Stimulated activated CD8-positive, alpha-beta memory T cell treated with anti-CD3 and anti-CD28 coated beads, Interleukin-7, amount 100 ng/mL, for 1 hour (primary cell): ENCODE measurements at places on chromosomes 5 and 9.

DNA sequence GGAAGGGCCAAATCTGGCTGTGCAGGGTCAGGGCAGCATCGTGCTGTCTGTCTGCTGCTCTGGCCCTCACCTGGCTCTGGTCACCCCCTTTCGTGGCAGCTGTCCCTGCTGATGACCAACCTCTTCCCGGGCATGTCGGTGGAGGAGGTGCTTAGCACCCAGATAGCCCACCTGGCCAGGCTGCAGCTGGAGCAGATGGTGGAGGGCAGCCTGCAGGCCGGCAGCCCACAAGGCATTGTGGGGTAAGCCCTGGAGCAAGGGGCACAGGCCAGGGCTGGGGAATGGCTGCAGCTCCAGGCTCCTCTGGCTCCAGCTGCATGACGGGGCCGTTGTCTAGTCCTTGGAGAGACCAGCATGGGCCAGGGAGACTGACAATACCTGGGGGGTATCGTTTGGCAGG, 8.2 kb downstream of the TOR2A start:
- no peak for DNase-seq

DNA sequence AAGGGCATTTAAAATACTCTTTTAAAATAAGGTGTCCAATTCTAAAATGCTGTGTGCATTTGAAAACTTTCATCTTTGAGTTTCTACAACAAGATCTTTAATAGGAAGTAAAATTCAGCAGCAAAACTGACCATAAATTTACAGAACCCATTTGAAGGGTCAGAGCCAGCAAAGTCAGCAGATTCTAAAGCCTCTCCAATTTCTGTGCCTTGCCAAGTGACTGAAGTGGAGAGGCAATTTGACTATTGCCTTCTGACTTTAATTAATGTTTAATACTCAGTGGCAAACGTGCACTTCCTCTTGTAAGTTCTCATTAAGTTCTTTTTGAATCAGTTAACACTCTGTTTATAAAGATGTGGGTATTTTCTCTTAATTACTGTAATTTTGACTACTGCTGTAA, 155.2 kb downstream of the BAAT start:
- no peak for DNase-seq

DNA sequence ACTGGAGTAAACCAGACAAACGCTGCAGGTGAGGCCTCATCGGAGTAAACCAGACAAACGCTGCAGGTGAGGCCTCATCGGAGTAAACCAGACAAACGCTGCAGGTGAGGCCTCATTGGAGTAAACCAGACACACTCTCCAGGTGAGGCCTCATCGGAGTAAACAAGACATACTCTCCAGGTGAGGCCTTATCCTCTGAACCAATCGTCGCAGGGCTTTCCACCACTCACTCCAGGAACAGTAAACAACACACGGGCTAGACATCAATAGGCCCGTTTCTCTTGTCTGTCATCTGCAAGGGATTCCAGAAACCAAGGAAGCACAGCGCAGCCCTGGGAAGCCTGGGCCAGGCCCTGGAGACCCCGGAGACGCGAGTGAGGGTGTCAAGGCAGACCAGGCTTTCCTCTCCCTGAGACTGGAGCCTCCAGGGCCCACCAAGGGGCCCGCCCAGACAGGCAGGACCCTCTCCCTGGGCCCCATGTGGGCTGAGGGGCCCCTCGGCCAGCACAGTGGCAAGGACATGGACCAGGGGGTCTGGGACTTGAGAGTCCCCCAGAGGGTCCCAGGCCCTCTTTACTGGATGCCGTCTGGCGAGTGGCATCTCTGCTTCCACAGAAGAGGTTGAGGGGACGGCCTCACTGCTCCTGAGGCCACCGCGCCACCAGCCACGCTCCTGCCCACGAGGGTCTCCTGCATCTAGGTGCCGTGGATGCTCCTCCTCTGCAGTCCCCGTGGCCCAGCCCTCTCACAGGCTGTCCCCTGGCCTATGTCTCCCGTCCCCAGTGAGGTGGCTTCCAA, 26.4 kb upstream of the NSMF start:
- DNase-seq = no peak

DNA sequence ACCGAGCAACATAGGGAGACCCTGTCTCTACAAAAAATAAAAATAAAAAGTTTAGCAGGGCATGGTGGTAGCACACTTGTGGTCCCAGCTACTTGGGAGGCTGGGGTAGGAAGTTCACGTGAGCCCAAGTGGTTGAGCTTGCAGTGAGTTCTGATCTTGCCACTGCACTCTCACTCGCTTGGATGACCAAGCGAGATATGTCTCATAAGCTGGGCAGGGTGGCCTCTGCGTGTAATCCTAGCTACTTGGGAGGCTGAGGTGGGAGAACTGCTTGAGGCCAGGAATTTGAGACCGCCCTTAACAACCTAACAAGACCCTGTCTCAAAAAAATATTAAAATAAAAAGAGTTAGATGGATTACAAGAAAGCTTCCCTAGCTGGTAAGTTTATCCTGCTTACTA, 32.5 kb downstream of the RASA1 start:
- DNase-seq = no peak

DNA sequence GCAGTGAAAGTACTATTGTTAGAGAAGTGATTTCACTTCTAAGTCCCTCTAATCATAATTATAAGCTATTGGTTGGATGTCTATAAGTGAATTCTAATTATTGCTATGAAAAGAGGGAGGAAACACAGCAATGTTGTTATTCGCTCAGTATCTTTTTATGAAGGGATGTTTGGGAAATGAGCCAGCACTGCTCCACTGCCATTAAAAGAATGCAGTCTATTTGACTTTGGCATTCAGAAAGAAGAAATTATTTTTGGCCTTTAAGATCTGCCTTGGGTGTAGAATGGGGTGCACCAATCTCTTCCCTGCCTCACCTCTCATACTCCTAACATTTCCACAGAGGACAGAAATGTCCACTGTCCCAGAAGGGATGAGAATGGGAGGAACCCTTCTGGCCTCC, 332.0 kb downstream of the SPATA31D1 start:
- no peak for DNase-seq

DNA sequence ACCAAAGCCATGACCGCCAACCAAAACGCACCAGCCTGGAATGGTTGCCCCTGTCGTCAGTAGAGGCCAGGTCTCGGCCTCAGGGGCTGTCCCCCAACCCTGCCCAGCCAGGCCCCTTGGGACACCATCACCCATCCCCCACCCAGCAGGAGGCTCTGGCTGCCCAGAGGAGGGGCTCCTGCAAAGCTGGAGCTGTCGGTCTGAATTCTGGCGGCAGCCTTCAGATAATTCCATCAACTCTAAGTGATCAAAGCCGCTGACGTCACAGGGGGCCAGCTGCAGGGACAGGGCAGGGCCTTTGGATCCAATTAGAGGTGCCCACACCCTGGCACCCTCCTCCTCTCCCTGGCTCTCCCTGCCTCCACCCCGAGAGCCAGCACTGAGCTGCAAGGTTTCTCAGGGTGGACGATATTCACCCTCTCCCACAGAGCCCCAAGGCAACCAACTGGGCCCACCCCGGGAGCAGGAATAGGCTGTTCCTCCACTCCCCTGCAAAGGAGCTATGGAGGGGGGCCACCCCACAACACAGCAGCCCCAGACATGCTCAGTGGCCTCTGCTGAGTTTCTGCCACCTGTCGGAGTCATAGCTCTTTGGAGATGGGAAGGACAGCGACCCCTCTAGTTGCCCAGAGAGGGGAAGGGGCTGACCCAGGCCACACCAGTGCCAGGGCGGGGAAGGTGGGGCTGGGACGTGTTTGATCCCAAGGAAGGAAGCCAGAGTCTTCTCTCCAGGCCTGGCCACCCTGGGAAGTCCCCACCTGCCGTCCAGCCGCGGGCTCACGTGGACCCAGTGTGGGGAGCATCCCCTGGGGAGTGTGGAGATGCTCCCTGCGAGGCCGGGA, 78.4 kb downstream of the NTNG2 start:
- no peak for DNase-seq

DNA sequence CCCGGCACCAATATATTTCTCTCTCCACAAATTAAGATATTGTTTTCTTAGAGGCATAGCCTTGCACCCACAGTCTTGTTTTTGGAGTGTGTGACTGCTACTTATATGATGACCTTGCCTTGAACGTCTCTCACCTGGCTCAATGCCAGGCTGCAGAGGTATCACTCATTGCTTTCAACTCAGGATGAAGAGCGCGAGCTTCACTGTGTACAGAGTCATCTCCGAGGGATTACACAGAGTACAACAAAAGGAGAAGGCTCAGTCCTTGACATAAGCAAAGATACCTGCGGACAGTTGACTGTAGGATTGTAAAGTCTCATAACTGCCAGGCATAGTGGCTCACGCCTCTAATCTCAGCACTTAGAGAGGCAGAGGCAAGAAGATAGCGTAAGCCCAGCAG, 53.8 kb downstream of the CD180 start:
- no peak for DNase-seq

GRCh38 chr5:172647352-172648012, 6.4 kb downstream of the NEURL1B start:
- no peak for DNase-seq

GRCh38 chr9:23608456-23608855, 217.6 kb downstream of the ELAVL2 start:
- no peak for DNase-seq

- DNase-seq = no peak
Measured at GRCh38 chr9:112334432-112334841, 1.0 kb upstream of the PTBP3 start.

GRCh38 chr9:113542006-113542405, 78.5 kb downstream of the RGS3 start:
- no peak for DNase-seq

GRCh38 chr9:125446561-125447094, 185.0 kb downstream of the GAPVD1 start:
- no peak for DNase-seq

GRCh38 chr5:65946198-65946745, 19.9 kb downstream of the ERBIN start:
- no peak for DNase-seq

DNA sequence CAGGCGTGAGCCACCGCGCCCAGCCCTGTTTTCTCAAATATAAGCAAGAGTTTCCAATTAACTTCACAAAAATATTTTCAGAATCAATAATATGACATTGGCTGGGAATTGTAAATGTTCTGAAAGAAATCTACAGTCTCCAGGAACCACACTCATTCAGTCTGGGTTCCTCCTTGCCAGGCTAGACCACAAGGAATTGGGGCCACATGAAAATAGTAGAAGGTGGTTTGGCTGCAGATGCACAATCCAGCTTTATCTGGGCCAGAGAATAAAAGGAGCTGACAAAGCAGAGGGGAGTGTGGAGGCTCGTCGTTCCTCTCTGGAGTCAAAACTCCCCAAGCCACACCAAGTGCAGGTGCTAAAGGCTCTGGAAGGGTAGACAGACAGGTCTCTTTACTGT, 92.0 kb upstream of the OSMR start:
- DNase-seq = no peak

DNA sequence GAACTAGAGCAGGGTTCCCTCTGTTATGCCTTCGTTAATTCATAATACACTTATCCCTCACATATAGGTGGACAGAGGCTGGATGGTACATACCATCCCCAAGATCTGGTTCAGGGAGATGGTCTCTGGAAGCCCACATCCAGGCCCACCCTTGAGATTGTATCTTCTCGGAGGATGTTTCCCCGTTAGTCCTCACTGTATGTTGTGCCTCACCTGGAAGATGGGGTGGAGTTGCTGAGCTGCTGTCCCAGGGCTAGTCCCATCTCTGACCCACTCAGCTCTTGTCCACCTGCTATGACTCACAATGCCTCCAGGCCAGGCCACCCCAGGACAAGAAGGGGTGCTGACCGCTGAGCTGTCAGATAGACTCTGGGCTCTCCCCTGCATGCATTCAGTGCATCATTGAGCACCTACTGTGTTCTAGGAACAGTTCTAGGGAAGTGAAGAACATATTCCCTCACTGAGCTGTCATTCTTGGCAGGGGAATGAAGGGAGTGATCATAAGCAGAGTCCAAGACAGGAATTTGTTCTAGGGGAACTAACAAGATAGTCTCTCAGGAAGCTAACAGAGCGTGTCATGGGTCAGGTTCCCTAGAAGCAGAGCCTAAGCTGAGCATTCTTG, at the start of gene CBY3:
CBY3 (minus strand) TSS at position 255 of the 622 bp plus-strand sequence; CDS start at position 139, 116 bp downstream.
- DNase-seq = no peak

DNA sequence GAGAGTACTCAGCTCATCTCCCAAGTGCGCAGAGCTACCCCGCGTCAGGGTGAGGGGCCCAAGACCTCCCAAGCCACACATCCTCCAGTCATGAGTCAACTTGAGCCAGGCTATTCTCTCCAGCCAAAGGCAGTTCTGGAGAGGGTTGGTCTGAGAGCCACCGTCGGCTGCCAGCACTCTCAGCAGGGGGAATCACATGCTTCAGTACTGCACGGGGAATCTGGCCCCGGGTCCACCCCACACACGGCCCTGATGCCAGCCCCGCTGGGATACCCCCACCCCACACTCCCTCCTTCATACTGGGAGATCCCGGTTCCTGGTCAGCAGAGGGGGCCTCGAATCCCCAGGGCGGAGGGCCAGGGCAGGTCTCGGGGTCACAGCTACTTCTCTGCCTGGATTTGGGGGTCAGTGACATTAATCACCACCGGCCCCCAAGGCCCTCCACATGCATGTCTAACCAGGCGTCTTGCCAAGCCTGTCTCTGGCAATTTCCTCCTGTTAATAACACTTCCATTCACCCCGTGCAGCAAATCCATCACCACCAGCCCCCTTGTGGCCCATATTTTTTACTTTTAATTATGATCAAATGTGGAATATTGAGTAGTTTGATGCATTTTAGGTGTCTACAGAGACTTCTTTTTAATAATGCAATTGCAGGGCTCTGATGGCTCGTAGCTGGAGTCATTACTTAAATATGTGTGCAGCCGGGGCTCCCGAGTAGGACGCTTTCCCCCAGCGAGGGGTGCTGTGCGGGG, 102.9 kb upstream of the PPP1R26 start:
- DNase-seq = no peak

DNA sequence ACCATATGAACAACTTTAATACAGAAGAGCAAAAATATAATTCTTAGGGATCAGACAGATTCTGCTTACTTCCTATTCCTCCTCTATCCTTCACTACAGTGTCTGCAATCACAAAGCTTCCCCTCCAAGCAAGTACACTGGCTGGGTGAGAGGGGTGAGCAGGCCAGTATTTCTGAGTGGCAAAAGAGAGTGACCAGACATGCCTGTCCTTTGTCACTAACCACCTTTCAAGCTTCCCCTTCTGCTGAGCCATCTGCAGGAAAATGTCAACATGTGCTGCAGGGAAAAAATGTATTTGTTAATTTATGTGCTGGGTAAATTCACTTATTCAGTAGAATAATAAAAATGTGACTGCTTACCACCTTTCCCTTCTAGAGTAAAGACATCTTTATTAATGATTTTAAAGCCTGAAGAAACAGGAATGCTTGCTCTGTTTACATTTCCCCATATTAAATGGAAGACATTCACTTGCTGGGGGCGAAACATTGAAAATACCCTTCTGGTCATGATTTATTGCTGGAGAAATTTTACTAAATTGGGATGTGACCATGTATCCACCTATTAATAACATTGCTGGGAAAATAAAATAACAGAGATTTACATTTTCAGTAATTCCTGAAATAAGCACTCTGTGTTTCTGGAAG, 84.9 kb downstream of the SPOCK1 start:
- no peak for DNase-seq

- no peak for DNase-seq
Measured at GRCh38 chr5:5979761-5980537, 398.4 kb downstream of the MED10 start.

GRCh38 chr5:149271716-149272563, at the start of gene AFAP1L1:
AFAP1L1 (plus strand) TSS chr5:149271859; CDS start chr5:149271969, 110 bp downstream.
- no peak for DNase-seq
